ENCODE measurements at places on chromosomes 13 and 19.

DNA sequence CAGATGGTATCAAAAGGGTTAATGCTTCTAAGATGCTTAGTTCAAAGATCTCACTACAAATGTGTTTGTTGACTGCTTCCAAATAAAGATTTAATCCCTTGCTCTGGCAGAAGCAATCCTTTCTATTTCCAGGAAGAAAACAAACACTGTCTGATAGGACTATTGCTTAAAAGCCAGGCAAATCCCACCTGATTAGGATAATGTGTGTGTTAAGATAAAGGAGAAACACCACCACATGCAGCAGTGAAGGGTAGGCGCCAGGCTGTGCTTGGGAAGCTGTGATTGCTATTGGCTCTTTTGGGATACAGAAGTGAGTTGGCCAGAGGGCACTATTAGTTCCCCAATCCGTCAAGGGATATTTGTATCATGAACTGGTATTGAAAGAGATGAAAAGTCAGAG lies 62.8 kb upstream of the LRCH1 start:
- DNase-seq: no peak

- no peak for DNase-seq
Measured at GRCh38 chr19:53504885-53505284, 33.1 kb upstream of the ZNF331 start.

- DNase-seq: no peak
Measured at GRCh38 chr19:54434873-54435214, 14.2 kb upstream of the LENG8 start.

GRCh38 chr19:37218592-37218935 lies 550 bp downstream of the ZNF383 start:
- DNase-seq: no peak

GRCh38 chr13:75418997-75419396 lies 63.0 kb downstream of the TBC1D4 start:
- DNase-seq: no peak

DNA sequence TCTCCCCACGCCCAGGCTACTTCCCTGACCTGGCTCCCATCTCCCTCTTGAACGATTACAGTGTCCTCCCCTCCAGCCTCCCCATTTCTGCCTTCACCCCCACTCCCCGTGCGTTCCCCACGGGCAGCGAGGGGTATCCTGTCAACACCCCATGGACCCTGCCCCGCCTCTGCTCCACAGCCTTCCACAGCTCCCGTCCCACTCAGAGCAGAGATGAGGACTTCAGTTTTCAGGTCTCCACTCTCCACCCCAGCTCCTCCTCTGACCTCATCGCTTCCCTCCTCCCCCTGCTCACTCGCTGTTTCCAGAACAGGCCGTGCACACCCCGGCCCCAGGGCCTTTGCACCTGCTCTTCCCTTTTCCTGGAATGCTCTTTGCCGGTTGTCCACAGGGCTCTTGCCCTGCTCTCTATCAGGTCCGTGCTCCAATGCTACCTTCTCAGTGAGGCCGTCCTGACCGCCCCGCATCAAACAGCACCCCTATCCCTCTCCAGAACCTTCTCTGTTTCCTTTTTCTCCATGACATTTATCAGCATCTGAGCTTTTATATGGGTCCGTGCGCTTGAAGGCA lies 15.0 kb downstream of the LRRC4B start:
- DNase-seq: no peak

- no peak for DNase-seq
Measured at GRCh38 chr13:36475468-36475867, 43.2 kb downstream of the CCNA1 start.

DNA sequence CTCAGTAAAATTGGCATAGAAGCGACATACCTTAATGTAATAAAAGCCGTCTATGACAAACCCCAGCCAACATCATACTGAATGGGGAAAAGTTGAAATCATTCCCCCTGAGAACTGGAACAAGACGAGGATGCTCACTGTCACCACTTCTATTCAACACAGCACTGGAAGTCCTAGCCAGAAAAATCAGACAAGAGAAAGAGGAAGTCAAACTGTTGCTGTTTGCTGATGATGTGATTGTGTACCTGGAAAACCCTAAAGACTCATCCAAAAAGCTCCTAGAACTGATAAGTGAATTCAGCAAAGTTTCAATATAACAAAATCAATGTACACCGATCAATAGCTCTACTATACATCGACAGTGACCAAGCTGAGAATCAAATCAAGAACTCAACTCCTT lies 63.3 kb downstream of the TNFSF13B start:
- no peak for DNase-seq

DNA sequence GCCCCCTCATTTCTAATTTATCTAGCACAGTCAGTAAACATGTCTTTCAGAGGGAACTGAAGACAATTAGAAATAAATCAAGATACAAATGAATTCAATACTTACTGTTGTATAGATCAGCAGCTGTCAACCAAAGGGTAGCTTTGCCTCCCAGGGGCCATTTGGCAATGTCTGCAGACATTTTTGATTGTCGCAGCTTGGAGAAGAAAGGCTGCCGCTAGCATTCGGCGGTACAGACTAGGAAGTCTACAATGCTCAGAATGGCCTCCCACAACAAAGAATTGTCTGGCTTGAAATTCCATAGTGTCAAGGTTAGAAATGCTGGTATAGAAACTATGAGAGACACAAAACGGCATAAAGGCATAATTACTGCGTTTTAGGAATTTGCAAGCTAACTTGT lies 91.6 kb downstream of the RGCC start:
- no peak for DNase-seq

- no peak for DNase-seq
Measured at GRCh38 chr19:45446295-45446694, 21.5 kb upstream of the FOSB start.

GRCh38 chr19:18665771-18666202 lies 17.7 kb upstream of the CRTC1 start:
- DNase-seq: no peak

- no peak for DNase-seq
Measured at GRCh38 chr19:52307275-52307674, 10.3 kb downstream of the ZNF480 start.

DNA sequence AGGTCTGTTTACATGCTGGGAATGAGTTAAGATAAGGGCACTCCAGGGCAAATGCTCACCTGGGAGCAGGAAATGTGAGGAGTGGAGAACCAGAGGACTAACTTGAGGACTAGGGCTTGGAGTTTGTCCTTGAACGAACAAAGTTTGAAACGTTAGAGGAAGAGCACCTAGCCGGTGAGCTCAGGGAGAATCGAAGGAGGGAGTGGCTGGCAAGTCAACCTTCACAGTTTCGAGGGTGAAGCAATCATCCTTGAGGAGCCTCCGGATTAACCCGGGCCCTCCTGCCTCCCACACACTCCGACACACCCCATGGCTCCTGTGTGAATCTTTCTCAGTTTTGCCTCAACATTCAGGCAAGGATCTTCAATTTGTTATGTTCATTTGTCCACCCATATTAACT lies 58.6 kb downstream of the LMO7 start:
- DNase-seq: no peak

- no peak for DNase-seq
Measured at GRCh38 chr13:21219036-21219381, 42.6 kb downstream of the MRPL57 start.

DNA sequence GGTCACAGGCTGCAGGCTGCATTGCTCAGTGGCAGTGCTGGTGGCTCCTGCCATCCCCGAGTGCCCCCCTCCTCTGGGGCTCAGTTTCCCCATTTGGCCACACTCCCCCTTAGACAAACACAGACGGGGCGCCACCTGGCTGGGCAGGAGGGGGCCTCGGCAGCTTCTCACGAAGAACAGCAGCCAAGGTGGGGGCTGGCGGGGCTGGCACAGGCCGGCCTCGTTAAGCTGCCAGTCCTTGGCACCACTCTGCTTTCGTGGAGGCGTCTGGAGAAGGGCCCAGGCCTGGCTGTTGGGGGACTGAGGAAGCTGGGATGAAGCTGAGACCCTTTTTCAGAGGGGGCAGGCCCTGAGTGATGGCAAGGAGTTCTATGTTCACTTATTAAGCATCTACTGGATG lies 3.7 kb upstream of the ZNRF4 start:
- DNase-seq: no peak

DNA sequence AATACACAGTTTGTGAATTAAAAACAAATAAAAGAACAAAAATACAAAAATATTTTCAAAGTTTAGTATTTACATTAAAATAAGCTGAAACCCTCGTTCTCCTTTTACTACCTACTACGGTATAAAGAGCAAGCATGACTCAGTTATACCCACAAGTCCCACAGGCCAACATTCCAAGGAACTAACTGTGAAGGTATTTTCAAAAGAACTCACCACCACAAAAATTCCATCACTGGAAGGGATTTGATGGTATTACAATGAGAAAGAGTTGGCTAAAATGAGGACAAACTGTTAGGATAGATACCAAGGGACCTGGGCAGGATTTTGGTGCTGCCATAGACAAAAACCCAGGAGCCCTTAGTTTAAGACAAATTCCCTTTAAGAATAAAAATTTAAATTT lies 122.7 kb downstream of the TBC1D4 start:
- no peak for DNase-seq

Data from SK-N-MC (cell line).